ENCODE measurements at places on chromosomes 16 and 17.

- peak; percentile 30 for DNase-seq
Measured at GRCh38 chr16:23026784-23027362, 122.4 kb downstream of the USP31 start.

DNA sequence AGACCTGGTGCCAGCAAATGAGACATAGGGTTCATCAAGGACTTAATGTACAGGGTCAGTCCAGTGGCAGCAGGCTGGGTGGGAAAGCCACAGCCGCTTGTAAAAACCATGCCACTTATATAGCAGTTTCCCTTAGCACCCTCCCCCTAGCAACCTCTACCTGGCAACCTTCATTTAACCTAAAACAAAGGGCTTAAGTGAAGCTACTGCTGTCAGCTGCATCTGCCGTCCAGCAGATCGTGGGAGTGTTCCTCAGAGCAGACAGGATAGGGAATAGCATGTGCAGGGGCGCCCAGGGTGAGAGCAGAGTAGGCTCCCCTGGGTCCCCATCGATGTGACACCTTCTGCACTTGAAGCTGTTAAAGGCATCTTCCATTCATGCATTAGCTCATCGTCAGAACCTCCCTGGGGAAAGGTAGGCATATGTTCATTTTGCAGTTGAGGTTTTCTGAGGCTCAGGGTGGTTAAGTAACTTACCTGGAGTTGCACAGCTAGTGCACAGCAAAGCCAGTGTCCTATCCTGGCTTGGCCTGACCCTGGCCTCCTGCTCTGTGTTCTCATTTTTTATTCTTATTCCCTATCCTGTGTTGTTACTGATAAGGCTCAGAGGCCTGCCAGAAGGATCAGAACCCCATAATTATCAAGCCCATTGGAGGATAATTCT lies 112.5 kb downstream of the SOCS1 start:
- no peak for DNase-seq

DNA sequence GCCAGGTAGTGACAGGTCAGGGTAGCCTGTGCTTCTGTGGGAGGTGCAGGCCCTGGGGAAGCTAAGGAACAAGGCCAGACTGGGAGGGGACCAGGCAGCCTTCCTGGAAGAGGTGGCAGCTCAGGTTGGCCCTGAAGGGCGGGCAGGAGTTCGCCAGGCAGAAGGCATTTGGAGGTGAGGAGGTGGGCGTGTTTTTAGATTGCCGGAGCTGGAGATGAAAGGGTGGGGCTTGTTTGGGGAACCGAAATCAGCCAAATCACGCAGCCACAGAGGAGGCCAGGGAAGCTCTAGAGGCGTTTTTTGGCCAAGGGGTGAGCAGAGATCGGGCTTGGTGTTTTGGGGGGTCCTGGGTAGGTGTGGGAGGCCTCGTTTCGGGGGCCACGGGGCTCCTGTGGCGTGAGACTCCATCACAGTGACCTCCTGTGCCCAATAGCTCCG lies 7.6 kb downstream of the ADCY7 start:
- DNase-seq: no peak

DNA sequence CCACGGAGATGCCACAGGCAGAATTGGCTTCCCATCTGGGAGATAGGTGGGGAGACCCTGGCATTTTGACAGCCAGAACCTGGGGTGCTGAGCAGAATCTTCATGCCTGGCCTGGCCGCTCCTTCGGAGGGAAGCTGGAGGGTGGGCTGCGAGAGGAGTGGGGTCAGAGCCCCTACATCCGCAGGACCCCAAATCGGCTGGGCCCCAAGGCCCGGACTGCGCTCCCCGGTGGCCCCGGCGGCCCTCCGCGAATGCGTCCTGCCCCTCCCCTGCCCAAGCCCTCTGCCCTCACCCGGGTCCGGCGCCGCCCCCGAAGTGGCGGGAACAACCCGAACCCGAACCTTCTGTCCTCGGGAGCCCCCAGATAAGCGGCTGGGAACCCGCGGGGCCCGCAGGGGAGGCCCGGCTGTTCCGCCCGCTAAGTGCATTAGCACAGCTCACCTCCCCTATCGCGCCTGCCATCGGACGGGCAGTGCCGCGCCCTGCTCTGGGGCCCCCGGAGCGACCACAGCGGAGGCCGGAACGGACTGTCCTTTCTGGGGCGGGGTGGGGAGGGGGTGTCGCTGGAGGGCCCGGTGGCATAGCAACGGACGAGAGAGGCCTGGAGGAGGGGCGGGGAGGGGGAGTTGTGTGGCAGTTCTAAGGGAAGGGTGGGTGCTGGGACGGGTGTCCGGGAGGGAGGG lies 850 bp upstream of the PNMT start:
- no peak for DNase-seq

GRCh38 chr17:57966875-57967274 lies 11.7 kb upstream of the CUEDC1 start:
- DNase-seq: no peak

DNA sequence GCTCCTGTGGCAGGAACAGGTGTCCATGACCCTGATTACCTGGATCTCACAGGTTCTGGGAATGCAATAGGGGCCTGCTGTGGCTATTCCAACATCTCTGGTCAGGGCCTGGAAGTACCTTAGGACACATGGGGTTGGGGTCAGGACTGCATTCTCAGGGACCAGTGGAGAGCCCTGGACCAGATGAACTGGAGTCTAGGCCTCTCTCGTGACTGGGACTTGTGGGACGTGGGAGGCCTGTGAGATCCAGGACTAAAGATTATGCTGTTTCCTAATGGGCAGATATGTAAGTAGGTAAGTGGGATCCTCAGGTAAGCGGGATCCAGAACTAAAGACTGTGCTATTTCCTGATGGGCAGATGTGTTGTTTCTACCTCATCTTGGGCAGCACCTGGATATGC lies 16.2 kb upstream of the CD300A start:
- DNase-seq: no peak

DNA sequence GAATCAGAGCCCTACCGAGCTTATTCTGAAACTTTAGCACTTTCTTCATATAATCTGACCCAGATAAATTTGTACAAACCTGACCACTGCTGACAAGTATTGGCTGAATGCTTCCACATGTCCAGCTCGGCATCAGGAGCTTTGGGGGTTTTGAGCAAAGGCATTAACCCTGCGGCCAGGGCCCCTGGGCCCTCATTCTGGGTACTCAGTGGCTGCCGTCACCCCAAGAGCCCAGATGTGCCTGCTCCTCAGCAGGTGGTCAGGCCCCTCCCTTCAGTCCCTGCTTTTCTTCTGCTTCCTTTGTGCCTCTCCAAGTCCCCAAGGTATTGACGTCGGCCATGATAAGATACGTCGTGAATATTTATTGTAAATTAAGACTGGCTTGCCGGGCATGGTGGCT lies 47.3 kb upstream of the CHMP6 start:
- no peak for DNase-seq
